ENCODE measurements at places on chromosomes 5 and 9. TPM values are rescaled to one million over a fixed set of nuclear protein-coding genes. Genes with fewer than 3 reads are reported as not detected.

- no peak overlapping the region for H3K27ac ChIP-seq
- no peaks in the 10 kb centered on the region for H3K4me1 ChIP-seq
- no peak for DNase-seq
- no peaks in the 10 kb centered on the region for H3K27me3 ChIP-seq
These were observed 98.7 kb upstream of the SLC28A3 start for GRCh38 chr9:84439250-84439649.

- H3K27ac ChIP-seq: peak overlapping the region; percentile 34
- peaks cover 48% of the 10 kb centered on the region for H3K4me1 ChIP-seq
- no peak overlapping the region for H3K4me3 ChIP-seq
- no peaks in the 10 kb centered on the region for H3K36me3 ChIP-seq
- no peak for DNase-seq
- H3K27me3 ChIP-seq: no peaks in the 10 kb centered on the region
These were observed 4.9 kb downstream of the PDCD1LG2 start for GRCh38 chr9:5515261-5515650.

GRCh38 chr5:78537411-78537810 lies 111.2 kb downstream of the LHFPL2 start:
- DNase-seq: no peak
- no peaks in the 10 kb centered on the region for H3K36me3 ChIP-seq
- H3K4me1 ChIP-seq: peaks cover 5% of the 10 kb centered on the region
- no peaks in the 10 kb centered on the region for H3K27me3 ChIP-seq

- H3K27me3 ChIP-seq: peaks cover 5% of the 10 kb centered on the region
- no peak overlapping the region for H3K27ac ChIP-seq
- H3K36me3 ChIP-seq: no peaks in the 10 kb centered on the region
- DNase-seq: no peak
These were observed 3.2 kb upstream of the P4HA2 start for GRCh38 chr5:132230871-132231270.

GRCh38 chr5:10485897-10486296 lies 44.2 kb downstream of the ROPN1L start:
- no peak for DNase-seq
- no peak overlapping the region for H3K27ac ChIP-seq
- H3K36me3 ChIP-seq: no peaks in the 10 kb centered on the region
- peaks cover 12% of the 10 kb centered on the region for H3K4me1 ChIP-seq

DNA sequence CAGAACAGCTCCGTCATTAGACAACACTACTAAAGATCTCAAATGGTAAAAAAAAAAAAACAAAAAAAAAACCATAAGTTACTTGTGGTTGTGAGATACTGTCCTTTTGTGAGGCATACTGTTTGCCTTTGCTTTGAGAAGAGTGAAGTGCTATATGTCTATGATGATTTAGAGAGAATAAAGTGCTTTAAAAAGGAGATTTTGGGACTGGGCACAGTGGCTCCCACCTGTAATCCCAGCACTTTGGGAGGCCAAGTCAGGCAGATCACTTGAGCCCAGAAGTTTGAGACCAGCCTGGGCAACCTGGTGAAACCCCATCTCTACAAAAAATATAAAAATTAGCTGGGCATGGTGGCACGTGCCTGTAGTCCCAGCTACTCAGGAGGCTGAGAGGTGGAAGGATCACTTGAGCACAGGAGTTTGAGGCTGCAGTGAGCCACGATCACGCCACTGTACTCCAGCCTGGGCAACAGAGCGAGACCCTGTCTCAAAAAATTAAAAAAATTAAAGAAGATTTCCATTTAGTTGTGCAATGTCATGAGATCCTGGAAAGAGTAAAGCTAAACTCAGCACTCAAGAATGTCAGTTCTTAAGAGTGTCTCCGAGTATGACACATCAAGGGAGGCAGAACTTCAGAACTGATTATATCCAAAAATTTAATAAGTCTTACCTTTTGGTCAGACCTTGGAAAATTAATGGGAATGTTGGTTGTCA lies 87.3 kb downstream of the PRDM6 start:
- DNase-seq: no peak
- no peak overlapping the region for H3K4me3 ChIP-seq
- H3K27ac ChIP-seq: no peak overlapping the region

DNA sequence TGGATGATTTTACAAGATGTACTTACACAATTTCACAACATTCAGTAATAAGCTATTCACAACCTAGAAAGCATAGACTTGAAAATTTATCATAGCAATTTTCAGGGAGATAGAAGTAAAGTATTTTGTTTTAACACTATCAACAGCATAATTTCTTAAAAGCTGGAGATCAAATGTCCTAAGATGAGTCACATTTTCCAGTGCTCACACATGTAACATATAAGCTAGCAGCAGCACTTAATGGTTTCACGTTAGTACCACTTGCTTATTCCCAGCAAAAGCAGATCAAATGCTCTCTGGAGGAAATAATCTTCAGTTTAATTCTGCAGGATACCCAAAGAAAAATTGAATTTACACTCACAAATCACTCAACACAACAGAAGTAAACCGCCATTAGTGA lies 6.5 kb downstream of the OR13C8 start:
- H3K27ac ChIP-seq: no peak overlapping the region
- H3K4me3 ChIP-seq: no peak overlapping the region
- no peaks in the 10 kb centered on the region for H3K4me1 ChIP-seq

DNA sequence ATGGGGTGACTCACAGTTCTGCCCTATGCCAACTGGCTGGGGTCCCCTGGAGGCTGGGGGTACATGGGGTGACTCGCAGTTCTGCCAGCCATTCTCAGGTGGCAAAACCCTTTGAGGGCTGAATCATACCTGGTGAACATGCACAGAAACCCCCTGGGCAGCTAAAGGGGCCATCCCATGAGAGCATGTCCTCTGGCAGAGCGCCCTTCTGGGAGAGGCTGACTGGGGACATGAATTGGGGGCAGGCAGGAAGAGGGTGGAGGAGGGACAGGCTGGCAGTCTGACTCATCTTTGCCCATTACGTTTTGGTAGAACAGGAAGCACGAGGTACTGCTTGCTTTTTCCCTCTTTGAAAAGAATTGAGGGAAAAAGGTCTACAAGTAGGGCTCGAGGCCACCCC lies 16.7 kb downstream of the TRAF1 start:
- peaks cover 55% of the 10 kb centered on the region for H3K36me3 ChIP-seq
- no peak for DNase-seq

GRCh38 chr9:14207352-14207995 lies 106.5 kb downstream of the NFIB start:
- H3K4me3 ChIP-seq: no peak overlapping the region
- peak; percentile 5 for DNase-seq
- no peaks in the 10 kb centered on the region for H3K36me3 ChIP-seq
- no peaks in the 10 kb centered on the region for H3K4me1 ChIP-seq
- no peak overlapping the region for H3K27ac ChIP-seq

DNA sequence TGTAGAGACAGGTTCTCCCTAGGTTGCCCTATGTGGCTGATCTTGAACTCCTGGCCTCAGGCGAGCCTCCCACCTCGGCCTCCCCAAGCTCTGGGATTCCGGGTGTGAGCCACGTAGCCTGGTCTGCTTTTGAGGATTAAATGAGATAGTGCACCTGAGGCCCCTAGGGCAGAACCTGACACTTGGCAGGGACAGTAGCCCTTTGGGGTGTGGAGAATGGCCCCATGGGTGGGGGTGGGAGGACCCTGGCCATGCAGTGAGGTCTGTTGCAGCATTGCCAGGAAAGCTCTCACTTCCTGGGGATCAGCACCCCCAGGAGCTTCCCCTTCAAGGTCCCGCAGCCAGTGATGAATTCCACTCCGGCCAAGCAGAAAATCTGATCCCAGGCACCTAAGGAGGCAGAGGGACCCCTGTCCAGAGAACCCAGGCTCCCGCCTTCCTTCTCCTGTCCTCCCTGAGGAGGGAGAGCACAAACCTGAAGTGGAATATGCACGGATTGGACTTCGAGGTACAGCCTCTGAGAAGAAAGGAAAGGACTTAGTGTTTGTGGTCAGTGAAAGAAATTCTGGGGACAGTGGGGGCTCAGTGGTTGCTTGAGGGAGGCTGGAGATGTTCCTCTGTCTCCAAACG lies 73.9 kb upstream of the UNC5A start:
- no peaks in the 10 kb centered on the region for H3K4me1 ChIP-seq
- DNase-seq: no peak
- H3K27ac ChIP-seq: no peak overlapping the region
- peaks cover 2% of the 10 kb centered on the region for H3K27me3 ChIP-seq
- no peak overlapping the region for H3K4me3 ChIP-seq
- no peaks in the 10 kb centered on the region for H3K36me3 ChIP-seq

GRCh38 chr5:17061973-17062470 lies 125.9 kb upstream of the MYO10 start:
- DNase-seq: no peak
- no peaks in the 10 kb centered on the region for H3K4me1 ChIP-seq
- no peaks in the 10 kb centered on the region for H3K27me3 ChIP-seq
- H3K36me3 ChIP-seq: no peaks in the 10 kb centered on the region
- no peak overlapping the region for H3K4me3 ChIP-seq

DNA sequence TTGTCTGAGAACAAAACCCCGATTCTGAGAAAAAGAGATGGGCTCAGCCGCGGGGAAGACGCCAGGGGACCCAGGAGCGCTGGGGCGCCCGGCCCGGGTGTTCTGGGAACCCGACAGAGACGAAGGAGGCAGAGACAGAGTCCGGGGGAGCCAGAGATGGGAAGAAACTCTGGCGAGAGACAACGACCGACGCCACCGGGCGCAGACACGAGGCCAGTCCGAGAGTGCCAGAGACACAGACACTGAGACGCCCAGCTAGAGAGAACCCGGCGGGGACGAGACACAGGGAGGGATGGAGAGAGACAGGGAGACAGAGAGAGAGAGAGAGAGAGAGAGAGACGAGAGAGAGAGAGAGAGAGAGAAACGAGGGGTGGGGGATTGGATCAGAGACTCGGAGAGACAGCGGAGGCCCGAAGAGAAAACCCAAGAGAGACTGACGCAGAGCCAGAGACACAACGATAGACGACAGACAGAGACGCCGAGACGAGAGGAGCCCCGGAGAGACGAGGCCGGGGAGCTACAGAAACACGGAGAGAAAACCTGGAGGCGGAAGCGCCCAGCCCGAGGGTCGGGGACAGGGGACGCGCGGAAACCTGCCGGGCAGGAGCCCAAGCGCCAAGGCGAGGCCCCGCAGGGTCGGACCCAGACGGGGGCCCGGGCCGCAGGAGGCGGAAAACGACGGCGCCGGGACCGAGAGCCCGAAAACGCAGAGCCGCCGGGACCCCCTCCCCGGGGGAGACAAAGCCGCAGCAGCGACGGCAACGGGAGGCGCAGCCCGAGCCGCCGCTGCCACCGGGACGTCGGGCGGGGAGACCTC lies 3.3 kb downstream of the NR5A1 start:
- peaks cover 10% of the 10 kb centered on the region for H3K27me3 ChIP-seq
- no peaks in the 10 kb centered on the region for H3K36me3 ChIP-seq
- no peak for DNase-seq
- no peak overlapping the region for H3K27ac ChIP-seq

DNA sequence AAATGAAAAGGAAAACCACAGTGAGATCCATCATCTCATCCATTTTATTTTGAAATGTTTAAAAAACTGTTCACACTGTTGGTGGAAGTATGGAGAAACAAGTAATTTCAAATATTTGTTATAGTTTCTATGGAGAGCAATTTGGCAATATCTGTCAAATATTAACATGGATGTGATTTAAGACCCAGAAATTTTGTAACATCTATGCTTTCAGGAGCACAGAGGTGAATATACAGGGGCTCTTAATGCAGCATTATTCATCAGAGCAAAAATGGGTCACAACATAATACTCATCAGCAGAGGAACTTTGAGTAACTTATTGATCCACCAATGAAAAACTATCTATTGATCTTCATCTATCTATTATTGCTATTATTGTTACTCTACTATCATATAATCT lies 31.4 kb upstream of the SPATA31C2 start:
- no peaks in the 10 kb centered on the region for H3K4me1 ChIP-seq
- H3K36me3 ChIP-seq: no peaks in the 10 kb centered on the region
- no peak overlapping the region for H3K4me3 ChIP-seq
- H3K27me3 ChIP-seq: no peaks in the 10 kb centered on the region
- no peak overlapping the region for H3K27ac ChIP-seq
- DNase-seq: no peak

- DNase-seq: no peak
- no peaks in the 10 kb centered on the region for H3K4me1 ChIP-seq
- no peak overlapping the region for H3K27ac ChIP-seq
- H3K4me3 ChIP-seq: no peak overlapping the region
- H3K27me3 ChIP-seq: no peaks in the 10 kb centered on the region
These were observed 1888.9 kb upstream of the CDH6 start for GRCh38 chr5:29304545-29304944.

DNA sequence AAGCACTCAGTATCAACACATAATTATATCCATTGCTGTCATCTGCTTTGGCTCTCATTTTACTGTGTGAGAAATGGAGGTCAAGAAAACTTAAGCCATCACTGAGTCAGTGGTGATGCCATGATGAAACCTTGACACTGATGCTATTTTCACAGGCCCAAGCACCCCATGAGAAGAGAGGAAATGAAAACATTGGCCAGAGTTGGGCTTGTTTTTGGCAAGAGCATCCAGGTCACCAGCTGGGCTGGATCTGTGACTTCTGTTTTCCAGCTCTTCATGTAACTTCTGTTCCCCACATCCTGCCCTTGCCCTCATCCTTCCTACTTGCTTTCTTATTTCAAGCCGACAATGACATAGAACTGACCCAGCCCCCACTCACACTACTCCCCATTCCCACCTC lies 10.0 kb downstream of the LCP2 start:
- H3K4me3 ChIP-seq: no peak overlapping the region
- no peaks in the 10 kb centered on the region for H3K4me1 ChIP-seq
- H3K27me3 ChIP-seq: no peaks in the 10 kb centered on the region
- no peak overlapping the region for H3K27ac ChIP-seq

- DNase-seq: no peak
- no peaks in the 10 kb centered on the region for H3K4me1 ChIP-seq
- no peaks in the 10 kb centered on the region for H3K36me3 ChIP-seq
- peaks cover 2% of the 10 kb centered on the region for H3K27me3 ChIP-seq
These were observed 202.1 kb downstream of the PCSK5 start for GRCh38 chr9:76092572-76092971.

The TLX3 gene
- not detected for total RNA-seq

The CER1 gene
- total RNA-seq: not detected

The PLEKHG4B gene
- total RNA-seq: 0.05 TPM

The SLCO6A1 gene
- total RNA-seq: not detected

The CAMK2A gene
- not detected for total RNA-seq

The ANKRD20A1 gene
- total RNA-seq: 0.33 TPM

The DNAH5 gene
- under 0.01 TPM for total RNA-seq
